ENCODE measurements at places on chromosomes 12 and 14. TPM values are rescaled to one million over a fixed set of nuclear protein-coding genes. Genes with fewer than 3 reads are reported as not detected.

Gene ACRBP
- 3.4 TPM for total RNA-seq

Gene GPD1
- 4.3 TPM for total RNA-seq

GRCh38 chr12:7344833-7345606, 41.1 kb downstream of the ACSM4 start:
- DNase-seq: no peak

Gene PROX2
- not detected for total RNA-seq

GRCh38 chr12:26123482-26123980, 1.3 kb downstream of the BHLHE41 start:
- DNase-seq: no peak

- no peak for DNase-seq
These were observed 359.8 kb downstream of the PCNX1 start for GRCh38 chr14:71267007-71267513.

- DNase-seq: no peak
These were observed 325.8 kb upstream of the DIO3 start for GRCh38 chr14:101235335-101236103.

Gene STYK1
- 41.9 TPM for total RNA-seq

DNA sequence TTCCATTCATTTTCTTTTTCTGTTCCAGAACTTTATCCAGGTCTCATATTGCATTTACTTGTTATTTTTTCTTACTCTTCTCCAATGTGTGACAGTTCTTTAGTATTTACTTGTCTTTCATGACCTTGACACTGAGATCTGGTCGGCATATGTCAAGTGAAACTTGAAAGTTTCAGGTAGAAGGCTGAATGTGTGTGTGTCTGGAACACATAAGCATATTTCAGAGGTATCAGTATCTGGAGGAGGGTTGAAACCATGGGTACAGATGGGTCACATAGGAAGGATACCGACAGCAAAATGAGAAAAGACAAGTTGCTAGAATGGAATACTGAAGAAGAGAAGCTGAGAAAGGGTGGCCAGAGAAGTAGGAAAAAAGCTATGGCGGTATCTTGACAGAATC, 22.5 kb upstream of the PTGDR start:
- no peak for DNase-seq

- DNase-seq: no peak
These were observed 5.6 kb downstream of the TBPL2 start for GRCh38 chr14:55434805-55435174.

Gene RND1
- 2.1 TPM for total RNA-seq

DNA sequence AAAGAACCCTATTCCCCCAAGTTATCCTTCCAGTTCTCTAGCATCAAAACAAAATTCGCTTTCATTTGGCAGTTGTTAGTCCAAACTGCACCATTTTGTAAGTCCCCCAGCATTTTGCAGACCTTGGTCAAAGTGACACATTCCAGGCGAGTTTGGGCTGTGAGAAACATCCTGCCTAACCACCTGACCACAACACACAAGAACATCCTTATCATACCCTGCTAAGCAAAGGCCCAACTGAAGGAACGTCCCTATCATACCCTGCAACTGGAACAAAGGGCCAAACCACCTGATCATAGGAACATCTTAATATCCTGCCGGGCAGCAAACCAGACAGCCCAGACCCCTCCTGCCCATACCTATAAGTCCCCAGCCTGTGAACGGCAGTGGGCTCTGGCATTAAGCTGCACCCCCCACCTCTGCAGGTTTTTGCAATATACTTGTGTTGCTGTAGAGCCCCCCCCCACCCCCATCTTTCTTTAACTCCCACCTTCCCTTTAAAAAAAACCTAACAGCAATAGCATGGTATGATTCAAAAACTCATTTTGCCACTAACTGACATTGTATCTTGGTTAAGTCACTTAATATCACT, 2.7 kb downstream of the PCNX4 start:
- DNase-seq: no peak

DNA sequence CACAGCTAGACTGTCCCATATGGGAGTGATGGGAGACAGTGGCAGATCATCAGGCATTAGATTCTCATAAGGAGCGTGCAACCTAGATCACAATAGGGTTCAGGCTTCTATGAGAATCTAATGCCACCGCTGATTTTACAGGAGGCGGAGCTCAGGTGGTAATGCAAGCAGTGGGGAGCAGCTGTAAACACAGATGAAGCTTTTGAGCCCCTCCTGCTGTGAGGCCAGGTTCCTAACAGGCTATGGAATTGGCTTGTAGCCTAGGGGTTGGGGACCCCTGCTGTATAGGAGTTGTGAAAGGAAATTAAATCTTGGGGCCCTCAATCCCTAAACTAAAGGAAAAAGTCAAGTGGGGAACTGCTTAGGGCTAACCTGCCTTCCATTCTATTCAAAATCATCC, 29.6 kb downstream of the ADIPOR2 start:
- DNase-seq: no peak

DNA sequence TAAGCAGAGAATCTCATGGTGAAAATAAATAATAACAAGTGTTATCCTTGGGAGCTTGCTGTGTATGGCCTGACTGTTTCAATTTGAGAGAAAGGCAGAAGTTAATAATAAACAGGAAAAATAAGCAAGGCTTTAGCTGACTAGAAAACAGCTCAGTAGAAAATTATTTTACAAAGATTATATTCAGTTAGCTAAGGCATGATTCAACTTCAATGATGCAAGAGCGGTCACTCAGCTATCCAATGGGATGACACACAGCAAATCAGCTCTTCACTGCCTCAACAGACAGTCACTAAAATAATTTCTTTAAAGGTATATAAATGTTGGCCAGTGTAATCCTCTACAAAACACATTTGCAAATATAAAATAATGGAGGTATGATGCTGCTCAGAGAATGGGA, 18.6 kb downstream of the GSTZ1 start:
- DNase-seq: no peak

DNA sequence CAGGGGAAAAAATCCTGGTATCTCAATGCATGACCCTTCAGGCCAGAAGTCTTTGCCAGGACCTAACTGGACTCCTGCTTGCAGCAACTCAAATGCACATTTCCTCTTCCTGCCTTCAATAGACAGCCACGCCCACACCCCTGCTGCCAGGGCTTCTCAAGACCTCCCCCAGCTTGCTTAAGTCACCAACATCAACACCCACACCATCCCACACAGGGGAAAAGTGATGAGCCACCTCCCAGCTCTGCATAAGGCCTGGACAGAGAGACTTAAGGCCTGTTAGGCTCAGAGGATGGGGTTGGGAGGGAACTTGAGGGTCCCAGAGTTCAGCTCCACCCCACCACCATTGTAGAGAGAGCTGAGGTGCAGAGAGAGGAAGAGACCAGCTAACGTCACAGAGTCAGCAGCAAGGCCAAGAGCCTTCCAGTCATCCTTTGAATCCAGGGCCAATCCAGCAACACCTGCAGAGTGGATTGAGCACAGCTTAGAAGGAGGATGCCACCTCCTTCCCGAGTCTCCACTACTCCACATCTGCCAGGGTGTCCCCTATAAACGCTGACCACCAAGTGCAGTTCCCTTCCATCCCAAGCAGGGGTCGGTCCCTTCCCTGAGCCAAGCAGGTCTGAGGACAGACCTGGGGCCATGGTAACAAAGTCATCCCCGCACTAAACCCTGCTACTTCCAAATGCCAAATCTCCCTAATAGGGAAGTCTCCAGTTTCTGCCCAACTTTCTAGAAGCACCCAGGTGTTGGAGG, 50.0 kb downstream of the KDM2B start:
- DNase-seq: peak; percentile 62

DNA sequence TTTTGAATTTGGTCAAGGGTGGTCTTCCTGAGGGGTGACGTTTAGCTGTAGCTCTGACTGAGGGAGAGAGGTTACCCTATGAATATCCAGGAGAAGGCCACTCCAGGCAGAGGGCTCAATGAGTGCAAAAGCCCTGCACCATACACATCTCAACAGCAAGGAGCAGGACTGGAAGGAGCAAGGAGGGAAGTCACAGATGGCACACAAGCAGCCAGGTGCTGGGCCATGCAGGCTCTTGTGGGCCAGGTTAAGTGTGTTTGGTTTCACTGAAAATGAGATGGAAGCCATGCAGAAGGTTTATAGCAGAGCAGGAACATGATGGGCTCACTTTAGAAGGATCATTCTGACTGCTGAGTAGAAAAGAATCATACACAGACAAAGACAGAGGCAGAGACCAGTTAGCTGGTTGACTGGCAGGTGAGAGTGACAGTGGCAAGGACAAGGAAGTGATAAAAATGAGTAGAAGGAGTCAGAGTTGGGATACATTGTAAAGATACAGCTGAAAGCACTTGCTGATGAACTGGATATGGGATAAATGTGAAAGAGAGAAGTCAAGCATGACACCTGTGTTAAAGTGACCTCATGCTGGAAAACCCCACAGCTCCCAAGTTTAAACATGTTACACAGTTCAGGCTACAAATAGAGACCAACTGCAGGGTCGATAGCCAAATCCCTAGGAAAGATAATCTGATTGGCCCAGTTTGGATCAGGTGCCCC, 81.2 kb downstream of the PRKD1 start:
- DNase-seq: no peak

Gene TARBP2
- 22.3 TPM for total RNA-seq

Gene ITGA5
- 20.8 TPM for total RNA-seq
